ENCODE measurements at places on chromosomes 3 and 15.

- DNase-seq: no peak
These were observed 94.8 kb upstream of the ANKRD28 start for GRCh38 chr3:15892311-15893227.

DNA sequence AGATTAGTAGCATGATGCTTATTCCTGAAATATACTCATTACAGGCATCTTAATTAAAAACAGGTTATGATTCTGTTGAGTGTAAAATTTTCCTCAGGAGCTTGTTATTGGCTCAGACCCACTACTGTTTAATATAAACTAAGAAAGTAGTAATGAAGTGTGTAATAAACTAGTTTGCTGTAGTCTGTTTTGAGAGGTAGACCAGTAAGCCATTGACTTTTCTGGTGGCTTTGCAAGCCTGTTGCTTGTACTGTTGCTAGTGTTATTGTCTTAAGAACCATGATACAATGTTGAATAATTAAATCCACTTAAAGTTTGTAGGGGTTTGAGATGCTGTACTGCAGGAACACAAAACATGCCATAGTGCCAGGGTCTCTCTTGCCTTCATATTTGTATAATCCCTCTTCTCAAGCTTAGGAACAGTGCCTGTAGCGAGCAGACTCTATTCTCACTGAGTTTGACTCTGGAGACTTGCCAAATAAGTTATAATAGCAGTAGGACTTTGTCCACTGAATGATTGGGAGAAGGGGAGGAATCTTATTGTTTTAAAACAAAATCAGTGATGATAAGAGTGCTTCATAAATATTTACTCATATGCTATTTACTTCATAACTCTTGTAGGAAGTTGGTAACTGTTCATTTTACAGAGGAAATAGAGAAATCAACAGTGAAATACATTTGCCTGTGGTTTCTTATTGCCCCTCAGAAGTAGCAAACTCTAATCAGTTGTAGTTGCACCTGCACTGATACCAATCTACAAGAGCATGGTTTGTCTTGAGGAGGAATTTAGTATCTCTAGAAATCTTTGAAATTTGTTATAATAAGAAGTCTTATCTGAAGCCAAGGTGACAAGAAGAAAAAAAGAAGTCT, 13.4 kb downstream of the TCF12 start:
- no peak for DNase-seq

DNA sequence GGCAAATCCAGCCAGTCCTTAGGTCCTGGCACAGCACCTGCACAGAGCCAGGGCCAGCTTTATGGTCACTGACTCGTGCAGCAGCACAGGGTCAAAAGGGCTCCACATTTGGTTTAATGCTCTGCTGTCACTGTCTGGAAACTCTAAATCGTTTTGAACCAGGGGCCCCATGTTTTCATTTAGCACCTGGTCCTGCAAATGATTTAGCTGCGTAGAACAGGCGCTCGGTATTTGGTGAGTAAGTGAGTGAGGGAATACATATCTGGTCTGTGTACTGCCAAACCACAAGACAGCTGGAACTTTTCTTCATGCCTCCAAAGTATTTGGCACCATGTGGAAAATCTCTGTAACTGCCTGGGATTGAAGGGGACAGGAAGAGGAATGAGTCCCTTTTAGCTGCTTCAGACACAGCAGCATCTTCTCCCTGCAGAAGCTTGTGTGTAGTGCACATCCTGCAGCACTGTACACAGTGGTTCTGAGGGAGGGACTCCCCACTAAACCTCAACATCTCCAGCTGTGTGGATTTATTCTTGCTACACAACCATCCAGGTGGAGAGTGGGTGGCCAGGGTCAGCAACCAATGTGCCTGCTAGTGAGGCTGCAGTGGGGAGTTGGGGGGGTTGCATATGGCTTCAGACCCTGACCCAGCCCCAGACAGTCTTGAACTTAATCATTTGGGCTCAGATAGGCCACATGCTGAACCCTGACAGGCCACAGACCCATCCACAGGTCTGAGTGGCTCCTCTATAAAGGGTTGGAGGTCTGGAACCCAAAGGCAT, 1.1 kb downstream of the SH2D7 start:
- no peak for DNase-seq

DNA sequence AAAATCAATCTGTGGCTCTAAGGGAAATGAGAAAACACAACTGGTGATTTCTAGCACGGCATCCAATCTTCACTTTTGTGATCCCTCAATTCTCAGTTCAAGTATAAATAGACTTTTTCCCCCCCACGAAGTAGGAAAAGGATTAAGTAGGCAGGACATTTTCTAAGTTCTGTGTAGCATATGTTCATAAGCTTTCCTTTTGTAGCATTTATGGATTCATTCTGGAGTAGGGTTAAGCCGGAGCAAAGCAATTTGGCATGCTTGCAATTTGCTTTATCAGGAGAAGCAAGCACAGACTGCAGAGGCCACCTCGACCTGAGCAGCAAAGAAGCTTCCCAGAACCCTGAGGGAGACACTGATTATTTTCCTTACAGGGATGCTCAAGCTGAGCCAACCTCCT, 66.3 kb downstream of the FHIT start:
- no peak for DNase-seq

- DNase-seq: no peak
These were observed 59.4 kb upstream of the TFRC start for GRCh38 chr3:196141052-196141865.

DNA sequence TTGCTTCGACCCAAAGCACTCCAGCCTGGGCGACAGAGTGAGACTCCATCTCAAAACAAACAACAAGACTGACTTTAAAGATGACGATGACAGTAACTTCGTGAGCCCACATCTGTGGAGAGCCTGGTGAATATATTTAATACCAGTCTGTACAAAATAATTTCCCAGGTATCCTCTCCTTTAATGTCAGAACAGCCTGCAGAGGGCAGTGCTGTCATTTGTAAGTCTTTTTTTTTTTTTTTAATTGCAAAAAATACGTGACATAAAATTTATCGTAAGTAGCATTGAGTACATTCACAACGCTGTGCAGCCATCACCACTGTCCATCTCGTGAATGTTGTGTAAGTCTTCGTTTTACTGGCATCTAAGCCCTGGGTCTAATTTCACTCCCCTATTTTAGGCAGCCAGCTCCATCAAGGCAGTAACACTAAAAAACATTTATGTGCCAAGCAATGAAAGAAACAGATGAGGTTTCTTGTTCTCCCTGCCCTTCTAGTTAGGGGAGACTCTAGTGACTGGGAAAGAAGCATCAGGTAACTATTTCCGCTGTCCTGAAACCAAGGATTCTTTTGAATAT, 1.4 kb downstream of the HTD2 start:
- DNase-seq: peak; percentile 18

GRCh38 chr3:184470551-184470950, 90.7 kb downstream of the CHRD start:
- no peak for DNase-seq

- no peak for DNase-seq
These were observed 246.8 kb upstream of the TOPAZ1 start for GRCh38 chr3:43994657-43995546.

DNA sequence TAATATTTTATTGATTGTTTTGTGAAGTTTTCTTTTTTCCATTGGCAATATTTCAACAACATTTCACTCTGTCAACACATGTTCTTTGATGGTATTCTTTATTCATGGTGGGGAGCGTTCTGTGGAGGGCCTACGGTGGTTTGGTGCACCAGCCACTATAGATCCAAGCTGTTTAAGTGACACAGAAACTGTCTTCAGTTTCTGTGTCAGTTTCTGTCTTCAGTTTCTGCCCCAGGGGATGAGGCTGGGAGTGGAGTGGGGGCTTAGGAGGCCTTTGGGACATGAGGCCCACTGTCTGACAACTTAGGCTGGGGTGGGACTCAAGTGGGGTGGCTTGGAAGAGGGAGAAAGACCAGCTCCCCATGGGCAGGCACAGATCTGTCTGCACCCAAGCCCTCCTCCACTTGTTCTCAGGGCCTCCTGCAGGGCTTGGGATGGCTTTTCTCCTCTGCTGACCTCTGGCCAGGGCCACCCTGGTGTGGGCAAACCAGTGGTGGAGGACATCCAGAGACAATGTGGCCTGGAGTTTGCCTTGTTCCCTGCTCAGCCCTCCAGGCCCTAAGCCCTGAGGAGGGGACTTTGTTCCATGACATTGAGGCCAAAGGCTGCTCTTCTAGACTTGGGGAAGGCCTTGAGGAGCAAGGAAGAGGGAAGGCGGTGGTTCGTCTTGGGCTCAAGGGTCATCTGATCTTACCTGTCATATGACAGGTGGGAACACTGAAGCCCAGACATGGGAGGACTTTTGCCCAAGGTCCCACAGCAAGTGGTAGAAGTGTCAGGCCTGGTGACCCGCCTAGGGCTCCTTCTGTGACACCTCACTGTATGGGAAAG, 60.3 kb upstream of the SMAD6 start:
- DNase-seq: no peak

DNA sequence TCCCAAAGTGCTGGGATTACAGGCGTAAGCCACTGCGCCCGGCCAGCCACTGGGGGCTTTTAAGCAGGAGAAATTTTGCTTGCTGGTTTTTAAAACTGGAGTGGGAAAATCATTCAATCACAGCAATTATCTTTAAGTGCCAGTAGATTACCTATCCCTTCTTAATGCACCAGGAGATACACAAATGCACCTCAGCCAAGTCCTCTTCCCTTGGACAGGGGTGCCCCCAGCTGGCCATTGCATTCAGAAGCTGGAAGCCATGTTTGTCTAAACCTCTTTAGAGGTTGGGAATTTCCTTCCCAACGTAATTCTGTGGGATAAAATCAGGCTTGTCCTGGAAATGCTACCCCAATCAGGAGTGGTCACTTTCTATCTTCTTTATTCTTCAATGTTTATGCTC, 26.6 kb downstream of the MIX23 start:
- DNase-seq: peak; percentile 4

DNA sequence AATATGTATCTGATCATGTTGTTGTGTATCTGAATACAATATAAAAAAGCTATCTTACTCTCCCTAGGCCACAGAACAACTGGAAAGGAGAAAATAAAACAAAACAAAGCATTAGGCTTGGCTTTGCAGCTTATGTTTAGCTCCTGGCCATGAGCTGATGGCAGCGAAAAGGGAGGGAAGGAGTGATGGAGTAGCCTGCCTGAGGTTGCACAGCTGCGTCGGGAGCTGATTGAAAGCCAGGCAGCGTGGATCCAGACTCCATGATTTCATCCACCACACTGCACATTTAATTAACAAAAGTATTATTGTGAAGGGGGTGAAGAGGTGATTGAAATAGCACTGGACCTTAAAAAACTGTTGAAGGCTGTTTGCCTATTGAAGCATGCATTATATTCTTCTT, 212.2 kb downstream of the GABRG3 start:
- no peak for DNase-seq

DNA sequence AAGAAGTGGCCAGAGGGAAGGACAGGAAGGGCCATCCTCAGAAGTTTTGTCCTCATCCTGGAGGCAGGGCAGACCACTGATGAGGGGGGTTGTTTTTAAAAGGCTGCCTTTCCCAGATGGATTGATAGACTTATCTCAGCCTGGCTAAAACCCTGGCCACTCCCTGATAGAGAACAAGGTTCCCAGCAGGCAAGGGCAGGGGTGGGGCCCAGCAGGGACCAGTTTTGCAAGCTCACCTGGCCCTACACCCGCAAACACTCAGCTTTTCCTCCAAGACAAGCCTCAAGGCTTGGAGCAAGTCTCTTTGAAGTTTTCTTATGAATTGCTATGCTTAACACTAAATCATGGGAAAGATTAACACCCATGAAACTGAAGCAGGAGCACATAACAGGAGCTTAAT, 9.1 kb downstream of the LIPC start:
- DNase-seq: no peak

DNA sequence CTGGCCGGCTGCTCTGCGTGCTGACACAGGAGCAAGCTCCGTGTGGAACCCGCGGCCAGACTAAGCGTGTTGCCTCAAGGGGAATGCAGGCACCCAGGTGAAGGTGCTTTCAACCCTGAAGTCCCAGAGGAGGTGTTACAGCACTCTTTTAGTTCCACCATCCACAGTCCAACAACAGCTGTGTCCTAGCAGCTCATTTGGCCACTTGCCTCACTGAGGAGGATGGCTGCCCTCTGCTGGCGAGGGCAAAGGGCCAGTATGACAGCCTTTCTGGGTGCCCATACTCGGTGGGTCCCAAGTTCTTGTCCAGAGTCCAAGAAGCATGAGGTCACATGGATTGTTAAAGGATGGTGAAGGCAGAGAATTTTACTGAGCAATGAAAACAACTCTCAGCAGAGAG, 87.8 kb downstream of the C3orf85 start:
- no peak for DNase-seq

- DNase-seq: no peak
These were observed 4.0 kb downstream of the TMEM212 start for GRCh38 chr3:171847133-171847532.

DNA sequence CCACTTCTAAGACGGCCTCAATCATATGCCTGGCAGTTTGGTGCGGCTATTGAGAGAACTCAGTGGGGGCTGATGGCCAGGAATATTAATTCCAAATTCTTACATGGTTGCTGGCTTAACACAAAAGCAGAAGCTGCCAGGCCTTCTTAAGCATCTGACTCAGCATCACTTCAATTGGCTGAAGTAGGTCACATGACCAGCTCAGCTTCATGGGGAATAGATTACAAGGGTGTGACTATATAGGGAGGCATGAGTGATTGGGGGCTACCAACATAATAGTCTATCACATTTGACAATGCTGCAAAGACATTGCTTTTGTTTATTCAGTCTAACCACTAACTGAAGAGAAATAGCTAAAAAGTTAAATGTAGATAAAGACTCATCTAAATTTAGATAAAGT, 101.6 kb upstream of the ANKRD28 start:
- DNase-seq: no peak

DNA sequence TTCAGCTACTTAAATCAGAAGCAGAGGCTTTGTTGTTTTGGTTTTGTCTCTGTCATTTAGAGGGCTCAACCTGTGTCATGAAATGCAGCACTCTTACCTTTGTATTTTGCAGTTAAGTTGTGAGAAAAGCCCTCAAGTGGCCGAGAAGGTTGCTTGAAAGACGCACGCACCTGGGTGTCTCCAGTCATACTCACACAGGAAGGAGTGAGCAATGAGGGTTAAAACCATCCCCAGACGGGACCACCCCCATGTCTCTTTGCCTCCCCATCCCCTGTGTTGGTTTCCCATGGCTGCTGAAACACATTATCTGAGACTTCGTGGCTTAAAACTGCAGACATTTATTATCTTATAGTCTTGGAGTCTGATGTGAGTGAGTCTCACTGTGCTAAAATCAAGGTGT, 376.1 kb upstream of the CFAP20DC start:
- peak; percentile 15 for DNase-seq

- DNase-seq: no peak
These were observed 54.3 kb upstream of the AGTR1 start for GRCh38 chr3:148643389-148643840.

- DNase-seq: no peak
These were observed 357.7 kb downstream of the TBC1D5 start for GRCh38 chr3:17384567-17385296.

Measured in T-helper 9 cell (primary cell).